ENCODE measurements at places on chromosomes 7 and 10.

GRCh38 chr10:17768496-17768895 is 16.5 kb downstream of the TMEM236 start:
- no peak for DNase-seq

DNA sequence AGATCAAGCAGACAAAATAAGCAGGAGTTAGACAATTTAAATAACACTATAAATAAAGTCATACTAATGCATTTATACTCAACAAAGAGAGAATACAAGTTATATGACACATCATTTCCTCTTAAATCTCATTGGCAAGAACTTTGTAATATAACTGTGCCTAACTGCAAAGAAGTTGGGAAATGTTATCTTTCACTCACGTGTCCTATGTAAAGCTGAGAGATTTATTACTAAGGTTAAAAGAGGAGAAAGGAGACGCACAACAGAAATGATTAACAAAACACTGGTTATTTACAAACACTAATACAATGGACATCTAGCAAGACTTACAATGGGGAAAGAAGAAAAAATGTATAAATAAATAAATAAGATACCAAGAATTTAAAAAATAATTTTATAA is 12.7 kb upstream of the TMEM273 start:
- DNase-seq: no peak

DNA sequence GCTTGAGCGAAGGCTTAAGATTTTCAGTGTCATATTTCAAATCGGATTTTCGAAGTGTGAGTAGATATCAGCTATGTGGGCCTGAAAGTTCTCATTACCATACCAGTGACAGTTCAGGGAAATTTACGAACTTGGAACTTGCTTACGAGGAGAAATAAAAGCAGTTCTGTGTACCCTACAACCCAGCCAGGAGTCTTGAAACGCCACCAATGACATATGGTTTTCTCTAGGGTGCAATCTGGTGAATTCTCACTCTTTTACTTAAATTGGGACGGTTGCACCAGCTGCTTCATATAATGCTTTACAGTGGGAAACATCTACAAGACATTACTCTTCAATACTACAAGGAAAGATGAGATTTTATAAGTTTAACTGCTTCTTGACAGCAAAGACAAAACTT is 253.6 kb upstream of the FOXK1 start:
- DNase-seq: no peak

DNA sequence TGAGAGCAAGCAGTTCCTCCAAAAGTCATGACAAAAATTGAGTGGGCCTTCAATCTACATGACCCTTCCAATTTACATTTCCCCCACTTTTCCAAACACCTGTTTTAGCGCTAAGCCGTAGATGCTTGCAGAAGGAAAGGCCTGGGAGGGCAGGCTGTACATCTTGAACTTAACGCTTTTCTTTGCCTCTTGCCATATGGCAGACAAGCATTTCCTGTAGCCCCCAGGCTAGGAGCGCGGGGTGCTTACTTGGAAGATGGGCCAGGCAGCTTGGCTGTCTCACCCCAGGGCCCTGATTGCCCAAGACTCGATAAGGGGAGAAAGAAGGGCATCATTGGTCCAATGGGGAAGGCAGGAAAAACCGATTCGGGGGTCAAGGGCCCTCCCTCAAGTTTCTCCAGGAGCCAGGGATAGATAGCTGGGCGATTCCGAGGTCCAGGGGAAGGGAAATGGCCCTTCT is 1.8 kb downstream of the HOXA10 start:
- no peak for DNase-seq

- DNase-seq: no peak
These were observed 63.1 kb downstream of the PYROXD2 start for GRCh38 chr10:98351831-98352402.

GRCh38 chr7:40418448-40418847 is 283.6 kb downstream of the SUGCT start:
- DNase-seq: peak; percentile 13

- DNase-seq: no peak
These were observed 52.0 kb downstream of the VIPR2 start for GRCh38 chr7:159092701-159093121.

DNA sequence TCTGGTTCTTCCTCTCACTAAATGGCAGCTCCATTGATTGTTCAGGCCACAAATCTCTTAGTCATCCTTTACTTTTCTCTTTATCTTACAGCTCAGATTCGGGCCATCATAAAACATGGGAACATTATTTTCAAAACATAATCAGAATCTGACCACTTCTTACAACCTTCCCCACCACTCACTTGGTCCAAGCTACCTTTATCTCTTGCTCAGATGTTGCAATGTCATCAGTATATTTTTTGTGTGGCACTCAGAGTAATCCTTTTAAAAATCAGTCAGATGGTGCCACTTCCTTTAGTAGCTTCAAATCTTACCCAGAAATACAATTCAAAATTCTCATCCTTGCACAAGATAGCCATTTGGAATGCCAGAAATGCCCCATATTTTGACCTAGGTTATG is 34.5 kb upstream of the FAM3C start:
- DNase-seq: no peak

DNA sequence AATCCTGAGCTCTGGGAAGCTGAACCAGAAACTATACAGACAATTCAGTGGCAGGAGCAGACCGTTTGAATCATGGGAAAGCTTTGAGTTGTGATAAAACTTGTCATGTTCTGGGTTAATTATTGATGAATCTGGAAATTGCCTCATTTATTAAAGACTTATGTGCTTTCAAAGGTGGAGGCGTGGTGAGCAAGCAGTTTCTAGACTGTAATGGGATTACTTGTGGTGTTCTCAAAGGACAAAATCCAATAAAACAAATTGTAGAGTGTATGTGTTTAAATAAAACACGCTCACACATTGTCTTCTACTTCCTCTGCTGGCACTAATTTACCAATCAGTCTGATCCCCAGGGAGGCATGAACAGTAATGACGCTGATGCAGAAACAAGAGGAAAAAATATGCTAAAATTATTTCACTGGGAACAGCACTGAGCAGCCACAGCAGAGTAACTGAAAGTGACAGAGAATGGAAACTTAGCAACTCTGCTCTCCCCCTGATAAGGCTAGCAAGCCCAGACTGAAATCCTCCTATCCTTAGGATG is 25.1 kb downstream of the PARD3 start:
- no peak for DNase-seq

All from neural progenitor cell (in vitro differentiated cells).